CD4-positive, alpha-beta T cell treated with Interleukin-17A for 1 hour (primary cell): ENCODE measurements at places on chromosomes 3 and 15.
A peak's percentile ranks its signal among the peaks of the same experiment; 100 is the strongest.

DNA sequence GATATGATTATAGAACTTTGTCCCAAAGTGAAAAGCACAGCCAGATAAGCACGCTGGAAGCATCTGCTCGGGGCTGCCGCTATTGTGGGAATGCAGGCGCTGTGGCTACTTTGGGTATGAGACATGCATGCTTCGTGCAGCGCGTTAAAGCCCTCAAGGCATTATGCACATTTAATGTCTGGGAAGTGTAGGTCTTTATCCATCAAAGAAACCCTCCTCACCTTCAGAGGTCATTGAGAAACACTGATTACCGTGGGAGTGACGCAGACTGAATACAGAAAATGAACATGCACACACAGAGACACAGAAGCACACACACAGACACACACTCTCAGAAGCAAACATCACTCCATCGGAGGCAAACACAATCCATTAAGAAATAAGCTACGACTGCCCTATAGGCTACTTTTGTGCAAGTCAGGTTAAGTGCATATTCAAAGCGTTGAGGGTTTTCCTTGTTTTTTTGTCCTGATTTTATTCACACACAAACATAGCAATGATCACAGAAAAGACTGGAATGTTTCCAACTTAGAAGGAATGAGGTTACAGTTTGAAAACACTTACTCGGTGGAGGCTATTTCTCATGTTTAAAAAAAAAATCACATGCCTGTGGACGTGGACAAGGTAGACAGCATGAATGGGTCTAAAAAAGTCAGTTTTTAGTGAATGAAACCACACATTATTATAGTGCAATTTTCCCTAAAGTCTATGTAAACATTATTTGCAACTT lies 68.5 kb downstream of the PLCH1 start:
- DNase-seq = no peak

DNA sequence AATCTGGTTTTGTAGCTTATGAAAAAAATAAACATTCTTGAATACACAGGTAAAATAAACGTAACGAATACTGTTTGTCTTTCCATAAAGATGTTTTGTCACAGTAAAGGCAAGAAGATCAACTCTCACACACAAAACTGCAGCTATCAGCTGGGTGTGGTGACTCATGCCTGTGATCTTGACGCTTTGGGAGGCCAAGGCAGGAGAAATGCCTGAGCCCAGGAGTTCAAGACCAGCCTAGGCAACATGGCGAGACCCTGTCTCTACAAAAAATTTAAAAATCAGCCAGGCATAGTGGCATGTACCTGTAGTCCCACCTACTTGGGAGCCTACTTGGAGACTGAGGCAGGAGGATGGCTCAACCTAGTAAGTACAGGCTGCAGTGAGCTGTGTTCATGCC lies 39.6 kb downstream of the CBLB start:
- DNase-seq = peak; percentile 42

DNA sequence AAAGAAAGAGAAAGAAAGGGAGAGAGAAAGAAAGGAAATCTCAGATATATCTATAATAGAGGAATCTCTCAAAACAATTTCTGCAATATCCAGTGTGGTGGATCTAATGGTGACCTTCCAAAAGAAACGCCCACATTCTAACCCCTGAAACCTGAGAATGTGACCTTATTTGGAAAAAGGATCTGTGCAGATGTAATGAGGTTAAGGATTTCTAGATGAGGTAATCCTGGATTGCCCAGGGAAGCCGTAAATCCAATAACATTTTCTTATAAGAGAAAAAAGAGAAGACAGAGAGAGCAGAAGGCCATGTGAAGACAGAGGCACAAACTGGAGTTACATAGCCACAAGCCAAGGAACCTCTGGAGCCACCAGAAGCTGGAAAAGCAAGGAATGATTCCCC lies 307.6 kb downstream of the ZBTB20 start:
- DNase-seq = no peak

DNA sequence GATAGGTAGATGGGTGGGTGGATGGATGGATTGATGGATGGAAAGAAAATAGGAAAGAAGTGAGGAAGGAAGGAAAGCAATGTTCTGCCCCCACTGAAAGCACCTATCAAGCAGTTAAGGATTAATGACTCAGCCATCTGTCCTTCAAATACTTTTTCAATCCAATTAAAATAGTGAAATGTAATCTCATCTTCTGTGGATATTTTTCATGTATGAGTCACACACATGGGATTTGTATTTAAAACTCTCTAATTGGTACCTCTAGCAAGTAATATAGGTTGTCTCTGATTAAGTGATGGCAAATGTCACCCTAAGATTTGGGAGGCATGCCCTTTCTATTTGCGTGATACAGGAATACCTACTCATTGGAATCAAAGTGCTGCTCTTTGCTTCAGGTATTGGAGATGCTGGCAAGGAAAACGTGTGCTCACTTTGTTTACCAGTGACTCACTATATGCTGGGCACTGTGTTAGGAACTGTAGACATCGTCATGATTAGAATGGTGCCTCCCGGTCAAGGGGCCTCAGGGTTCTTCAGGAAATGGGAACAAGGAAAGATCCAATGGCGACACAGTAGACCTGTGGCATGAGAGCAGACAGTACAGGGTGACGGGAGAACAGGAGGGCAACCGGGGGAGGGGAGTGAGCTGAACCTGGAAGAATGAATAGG lies 230.1 kb downstream of the CLSTN2 start:
- no peak for DNase-seq

DNA sequence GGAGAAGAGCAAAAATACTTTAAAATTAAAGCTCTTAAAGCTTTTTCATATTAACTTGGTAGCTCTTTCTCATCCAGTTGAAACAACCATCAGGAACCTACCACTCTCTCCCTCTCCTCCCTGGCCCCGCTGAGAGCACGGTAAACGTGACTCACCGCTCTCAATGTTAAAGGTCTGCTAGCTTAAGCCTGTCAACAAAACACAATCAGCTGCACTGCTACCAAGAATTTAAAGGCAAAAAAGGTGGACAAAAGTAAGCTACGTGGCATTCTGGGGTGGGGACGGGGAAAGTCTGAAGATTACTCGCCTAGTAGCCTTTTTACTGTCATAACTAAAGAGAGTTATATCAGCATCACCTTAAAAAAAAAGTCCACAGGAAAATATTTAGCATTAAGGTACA lies 8.4 kb upstream of the GP5 start:
- DNase-seq = no peak

DNA sequence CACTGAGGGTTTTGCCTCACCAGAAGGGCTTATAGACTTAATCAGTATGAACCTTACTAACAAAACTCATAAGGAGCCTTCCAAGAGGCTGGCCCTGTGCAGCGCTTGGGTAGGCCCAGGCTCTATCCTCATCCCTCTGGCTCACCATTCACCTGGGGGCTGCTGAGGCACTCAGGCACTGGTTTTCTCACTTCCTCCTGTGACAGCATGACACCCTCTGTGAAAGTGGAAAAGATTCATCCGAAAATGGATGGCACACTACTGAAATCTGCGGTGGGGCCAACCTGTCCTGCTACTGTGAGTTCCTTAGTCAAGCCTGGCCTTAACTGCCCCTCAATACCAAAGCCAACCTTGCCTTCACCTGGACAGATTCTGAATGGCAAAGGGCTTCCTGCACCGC lies 41.3 kb downstream of the PSMD6 start:
- DNase-seq = no peak

DNA sequence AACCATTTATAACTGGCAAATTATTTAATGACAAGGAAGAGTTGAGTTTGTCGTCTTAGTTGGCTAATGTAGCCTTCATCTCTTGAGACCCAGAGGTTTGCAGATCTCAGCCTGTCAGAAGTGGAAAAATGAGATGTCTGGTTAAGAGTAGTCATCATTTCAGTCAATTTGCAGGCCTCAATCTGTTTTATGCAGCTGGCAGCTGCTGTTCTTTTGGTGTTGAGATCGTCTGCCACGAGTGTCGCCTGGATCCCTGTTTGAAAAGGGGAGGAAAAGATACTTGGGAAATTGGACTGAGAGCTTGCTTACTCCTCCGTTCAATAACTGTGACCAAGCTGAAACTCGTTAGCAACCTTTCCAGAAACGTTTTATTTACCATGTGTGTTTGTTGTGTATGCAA lies 2.3 kb downstream of the PHLDB2 start:
- DNase-seq = no peak
